Suprapubic skin (tissue), 4 donors: ENCODE measurements at places on chromosomes 7 and 10.
A peak's percentile ranks its signal among the peaks of the same experiment; 100 is the strongest.

DNA sequence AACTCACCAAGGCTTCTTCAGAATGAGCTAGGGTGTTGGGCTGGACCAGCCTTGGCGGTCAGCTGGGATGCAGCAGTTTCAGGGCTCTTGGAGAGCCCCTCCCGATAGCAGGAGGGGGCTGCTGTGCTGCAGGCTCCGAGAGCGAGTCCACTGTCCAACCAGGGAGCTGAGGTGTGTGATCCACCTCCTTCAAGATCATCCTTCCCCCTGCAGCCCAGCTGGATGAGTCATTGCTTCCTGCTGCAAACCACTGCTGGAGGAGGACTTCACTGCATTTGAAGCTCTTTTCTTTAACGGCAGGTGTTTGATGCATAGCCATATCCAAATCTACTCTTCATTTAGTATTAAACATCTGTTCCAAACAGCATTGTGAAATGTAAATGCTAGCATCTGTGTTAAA, 54.2 kb upstream of the EBF3 start:
- no peaks in the 10 kb centered on the region for H3K36me3 ChIP-seq
- H3K4me3 ChIP-seq = no peak overlapping the region
- H3K4me1 ChIP-seq = peaks cover 26% of the 10 kb centered on the region

- H3K27me3 ChIP-seq = peaks cover 6% of the 10 kb centered on the region
- H3K4me3 ChIP-seq = no peak overlapping the region
- H3K36me3 ChIP-seq = no peaks in the 10 kb centered on the region
- no peak overlapping the region for H3K27ac ChIP-seq
- H3K4me1 ChIP-seq = peaks cover 9% of the 10 kb centered on the region
Observed at GRCh38 chr7:142499635-142500034, 241.8 kb upstream of the PRSS58 start.

- no peak overlapping the region for H3K4me3 ChIP-seq
- peaks cover 13% of the 10 kb centered on the region for H3K4me1 ChIP-seq
- no peak for DNase-seq
Observed at GRCh38 chr7:114988026-114988425, 66.1 kb downstream of the MDFIC start.

DNA sequence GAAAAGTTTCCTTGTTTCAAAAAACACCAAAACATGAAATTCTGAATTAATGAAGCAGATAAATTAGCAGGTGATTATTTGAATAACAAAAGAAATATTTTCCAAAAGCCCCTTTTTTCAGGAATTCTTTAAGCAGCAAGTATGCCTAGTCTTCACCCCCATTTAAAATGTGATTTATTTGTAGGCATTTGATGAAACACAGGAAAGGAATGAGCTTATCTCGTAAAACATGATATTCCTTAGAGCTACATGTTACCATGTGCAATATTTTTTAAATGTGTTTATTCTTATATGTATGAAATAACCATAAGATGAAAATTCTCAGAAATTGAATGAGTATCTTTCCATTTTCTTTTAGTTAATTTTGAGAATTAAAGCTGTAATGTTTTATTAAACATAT, 106.1 kb downstream of the CHN2 start:
- DNase-seq = no peak
- peaks cover 5% of the 10 kb centered on the region for H3K4me1 ChIP-seq
- no peak overlapping the region for H3K27ac ChIP-seq
- H3K36me3 ChIP-seq = no peaks in the 10 kb centered on the region

DNA sequence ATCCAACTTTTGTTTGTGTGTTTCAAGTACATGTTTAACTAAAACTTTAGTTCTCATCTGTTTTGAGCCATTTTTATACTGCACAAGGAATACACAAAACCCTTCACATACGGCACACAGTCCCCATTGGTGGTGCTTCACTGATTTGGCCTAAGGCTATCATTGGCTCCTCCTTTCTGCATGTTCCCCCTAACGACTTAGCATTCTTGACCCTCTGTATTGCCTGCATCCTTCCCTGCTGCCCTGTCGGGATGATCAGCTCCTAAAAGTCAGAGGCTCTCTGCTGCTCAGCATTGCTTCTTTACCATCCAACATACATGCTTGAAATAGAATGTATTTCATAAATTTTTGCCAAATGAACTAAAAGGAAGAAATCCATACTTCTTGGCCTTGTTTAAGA, 111.4 kb upstream of the ABCB5 start:
- no peaks in the 10 kb centered on the region for H3K36me3 ChIP-seq
- no peak overlapping the region for H3K27ac ChIP-seq
- DNase-seq = no peak

- H3K27ac ChIP-seq = no peak overlapping the region
- H3K36me3 ChIP-seq = no peaks in the 10 kb centered on the region
- no peaks in the 10 kb centered on the region for H3K27me3 ChIP-seq
Observed at GRCh38 chr10:77244286-77244685, 393.3 kb downstream of the KCNMA1 start.

DNA sequence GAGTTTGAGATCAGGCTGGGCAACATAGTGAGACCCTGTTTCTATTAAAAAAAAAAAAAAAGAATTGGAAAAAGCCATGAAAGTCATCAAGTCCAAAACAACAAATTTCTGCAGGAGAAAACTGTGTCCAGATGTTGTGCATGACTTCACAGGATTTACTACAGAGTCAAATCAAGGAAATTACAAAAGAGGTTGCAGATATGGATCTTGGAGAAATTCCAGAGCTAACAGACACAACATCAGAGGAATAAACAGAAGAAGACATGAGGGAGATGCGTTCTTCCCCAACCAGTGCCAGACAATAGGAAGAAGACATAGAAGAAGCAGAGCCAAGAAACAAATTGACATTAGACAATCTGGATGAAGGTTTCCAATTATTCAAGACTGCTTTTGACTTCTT, 24.3 kb upstream of the KCNIP2 start:
- H3K27ac ChIP-seq = no peak overlapping the region
- no peaks in the 10 kb centered on the region for H3K27me3 ChIP-seq
- H3K4me3 ChIP-seq = no peak overlapping the region
- H3K4me1 ChIP-seq = no peaks in the 10 kb centered on the region
- H3K36me3 ChIP-seq = peaks cover 2% of the 10 kb centered on the region

DNA sequence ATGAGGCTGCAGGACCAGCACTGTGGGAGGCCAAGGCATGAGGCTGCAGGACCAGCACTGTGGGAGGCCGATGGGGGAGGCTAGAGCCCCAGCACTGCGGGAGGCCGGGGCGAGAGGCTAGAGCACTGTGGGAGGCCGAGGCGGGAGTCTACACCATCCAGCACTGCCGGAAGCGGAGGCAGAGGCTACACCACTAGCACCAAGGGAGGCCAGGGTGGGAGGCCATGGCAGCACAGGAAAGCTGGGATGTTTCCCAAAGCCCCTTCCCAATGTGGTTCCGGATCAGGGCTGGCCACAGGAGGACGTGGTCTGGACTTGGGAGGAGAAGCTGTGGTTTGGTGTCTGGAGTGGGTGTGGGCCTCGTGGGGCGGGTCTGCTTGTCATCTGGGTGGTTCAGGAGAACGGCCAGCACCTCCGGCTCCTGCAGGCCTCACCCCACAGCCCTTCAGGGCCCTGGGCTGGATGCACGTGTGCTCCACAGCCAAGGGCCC, 43.6 kb downstream of the PDGFA start:
- peaks cover 12% of the 10 kb centered on the region for H3K27me3 ChIP-seq
- no peak overlapping the region for H3K4me3 ChIP-seq
- peaks cover 14% of the 10 kb centered on the region for H3K4me1 ChIP-seq

DNA sequence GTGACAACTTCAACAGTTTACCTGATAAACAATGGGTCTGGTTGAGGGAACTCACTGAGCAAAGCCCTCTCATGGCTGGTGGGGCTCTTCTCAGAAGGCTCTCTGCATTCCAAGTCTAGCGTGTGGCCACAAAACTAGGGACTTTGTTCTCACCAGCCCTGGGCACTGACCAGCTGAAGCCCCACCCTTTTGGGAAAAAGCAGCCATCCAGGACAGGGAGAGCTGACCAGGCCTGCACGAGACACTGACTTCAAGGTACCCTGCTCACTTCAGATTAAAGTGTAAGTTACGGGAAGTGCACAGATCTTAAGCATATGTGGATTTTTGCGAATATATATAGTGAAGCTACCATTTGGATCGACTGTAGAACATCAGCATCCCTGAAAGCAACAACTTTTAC, 67.4 kb upstream of the LRRC4 start:
- no peak overlapping the region for H3K27ac ChIP-seq
- peaks cover 23% of the 10 kb centered on the region for H3K36me3 ChIP-seq
- H3K4me1 ChIP-seq = peaks cover 5% of the 10 kb centered on the region
- peaks cover 7% of the 10 kb centered on the region for H3K27me3 ChIP-seq
- DNase-seq = no peak
- no peak overlapping the region for H3K4me3 ChIP-seq

DNA sequence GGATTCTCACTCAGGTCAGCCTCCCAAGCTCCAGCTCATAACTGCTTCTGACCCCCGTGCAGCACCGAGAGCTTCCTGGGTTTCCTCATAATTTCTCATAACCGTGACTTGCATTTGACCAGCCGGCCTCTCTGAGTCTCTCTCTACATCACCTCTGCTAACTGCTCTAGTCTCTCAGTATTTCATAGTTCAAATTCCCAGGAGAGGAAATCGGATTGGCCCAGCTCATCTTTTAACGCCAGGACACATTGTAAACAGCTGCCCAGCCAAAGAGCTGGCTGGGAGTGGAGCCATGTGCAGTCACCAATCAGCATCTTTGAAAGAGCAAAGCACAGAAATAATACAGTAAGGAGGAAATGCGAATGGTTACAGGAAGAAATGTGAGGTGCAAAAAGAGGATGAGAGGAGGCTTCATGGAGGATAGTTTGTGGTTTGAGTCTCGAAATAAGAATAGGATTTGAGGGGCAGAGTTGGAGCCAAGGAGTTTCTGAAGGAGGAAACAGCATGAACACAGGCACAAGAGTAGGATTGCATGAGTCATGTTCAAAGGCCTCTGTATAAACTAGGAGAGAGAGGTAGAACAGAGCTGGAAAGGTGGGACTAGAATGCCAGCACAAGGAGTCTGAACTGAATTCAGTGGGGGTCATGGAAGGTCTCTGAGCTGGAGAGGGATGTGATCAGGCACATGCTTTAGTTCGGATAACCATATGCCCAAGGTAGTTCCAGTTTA, 15.2 kb upstream of the LBX1 start:
- no peak overlapping the region for H3K4me3 ChIP-seq
- no peaks in the 10 kb centered on the region for H3K36me3 ChIP-seq
- H3K27me3 ChIP-seq = peaks cover 71% of the 10 kb centered on the region
- H3K27ac ChIP-seq = no peak overlapping the region

DNA sequence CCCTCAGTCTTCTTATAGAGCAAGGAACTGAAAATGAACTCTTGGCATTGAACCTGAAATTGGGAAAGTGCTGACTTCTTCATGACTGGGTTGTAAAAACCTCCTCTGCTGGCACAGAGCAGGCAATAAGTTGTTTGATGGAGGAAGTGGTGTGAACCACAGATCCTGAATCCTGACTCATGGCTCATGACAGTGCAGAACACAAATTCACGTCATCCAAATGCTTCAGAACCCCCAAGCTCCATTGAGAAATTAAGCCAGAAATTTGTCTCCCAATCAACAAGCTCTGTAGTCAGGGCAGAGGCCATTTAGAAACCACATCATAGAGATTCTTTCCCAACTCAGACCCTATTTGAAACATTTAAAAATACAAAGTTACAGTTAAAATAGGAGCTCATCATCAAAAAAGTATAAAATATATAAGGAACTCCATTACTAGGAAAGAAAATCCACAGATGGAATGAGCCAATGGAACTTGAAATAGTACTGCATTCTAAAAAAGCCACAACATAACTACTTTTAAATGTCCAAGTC, 10.3 kb upstream of the STK17A start:
- no peak overlapping the region for H3K27ac ChIP-seq
- no peaks in the 10 kb centered on the region for H3K27me3 ChIP-seq
- H3K36me3 ChIP-seq = no peaks in the 10 kb centered on the region

GRCh38 chr7:100856871-100857282, 4.4 kb downstream of the SLC12A9 start:
- peaks cover 23% of the 10 kb centered on the region for H3K4me1 ChIP-seq
- no peak overlapping the region for H3K4me3 ChIP-seq
- H3K36me3 ChIP-seq = peaks cover 46% of the 10 kb centered on the region
- H3K27ac ChIP-seq = no peak overlapping the region
- no peaks in the 10 kb centered on the region for H3K27me3 ChIP-seq
- no peak for DNase-seq

DNA sequence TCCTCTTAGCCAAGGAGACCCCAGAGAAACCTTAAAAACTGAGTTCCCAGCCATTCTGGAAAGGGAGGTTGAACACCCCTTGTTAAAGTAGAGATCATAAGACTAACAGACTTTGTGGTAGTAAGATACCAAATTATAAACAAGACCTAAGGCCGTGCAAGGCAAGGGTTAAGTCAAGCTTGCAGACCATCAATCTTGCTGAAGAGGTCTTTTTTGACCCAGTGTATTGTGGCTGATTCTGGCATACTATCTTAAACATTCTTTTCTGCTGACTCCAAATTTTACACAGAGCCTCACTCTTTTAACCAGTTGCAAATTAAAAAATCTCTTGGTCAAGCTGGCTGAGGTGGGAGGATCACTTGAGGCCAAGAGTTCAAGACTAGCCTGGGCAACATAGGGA, 1.2 kb upstream of the TBRG4 start:
- H3K27me3 ChIP-seq = peaks cover 5% of the 10 kb centered on the region
- H3K27ac ChIP-seq = no peak overlapping the region
- no peak overlapping the region for H3K4me3 ChIP-seq
- H3K36me3 ChIP-seq = peaks cover 16% of the 10 kb centered on the region
- no peak for DNase-seq

GRCh38 chr10:125064681-125065492, 95.5 kb downstream of the CTBP2 start:
- peaks cover 71% of the 10 kb centered on the region for H3K4me1 ChIP-seq
- H3K27me3 ChIP-seq = no peaks in the 10 kb centered on the region
- peak overlapping the region; percentile 61 for H3K27ac ChIP-seq
- no peaks in the 10 kb centered on the region for H3K36me3 ChIP-seq
- no peak overlapping the region for H3K4me3 ChIP-seq

- peak; percentile 80 for DNase-seq
- H3K4me3 ChIP-seq = no peak overlapping the region
- H3K36me3 ChIP-seq = no peaks in the 10 kb centered on the region
- H3K27me3 ChIP-seq = no peaks in the 10 kb centered on the region
- no peaks in the 10 kb centered on the region for H3K4me1 ChIP-seq
- H3K27ac ChIP-seq = no peak overlapping the region
Observed at GRCh38 chr10:42149027-42149700, 489.2 kb downstream of the ZNF33B start.

DNA sequence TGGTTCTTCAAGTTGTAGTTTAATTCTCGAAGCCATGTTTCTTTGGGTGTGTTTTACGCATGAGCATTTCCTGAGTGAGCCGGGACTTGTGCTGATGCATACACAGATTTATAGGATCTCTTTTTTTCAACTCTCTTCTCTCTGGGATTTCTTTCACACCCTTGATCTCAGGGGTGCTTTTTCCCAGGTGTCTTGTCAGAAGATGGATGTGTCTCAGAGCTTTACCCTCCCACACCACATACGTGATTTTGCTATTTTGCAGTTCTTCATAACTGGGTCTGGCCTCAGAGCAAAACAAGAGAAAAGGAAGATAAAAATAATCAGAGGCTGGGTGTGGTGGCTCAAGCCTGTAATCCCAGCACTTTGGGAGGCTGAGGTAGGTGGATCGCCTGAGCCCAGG, 177.0 kb downstream of the CAMK1D start:
- H3K27ac ChIP-seq = no peak overlapping the region
- H3K4me3 ChIP-seq = no peak overlapping the region
- peaks cover 8% of the 10 kb centered on the region for H3K4me1 ChIP-seq
- H3K36me3 ChIP-seq = no peaks in the 10 kb centered on the region
- H3K27me3 ChIP-seq = no peaks in the 10 kb centered on the region
